ENCODE measurements at places on chromosomes 7 and 10. TPM values are rescaled to one million over a fixed set of nuclear protein-coding genes. Genes with fewer than 3 reads are reported as not detected.

DNA sequence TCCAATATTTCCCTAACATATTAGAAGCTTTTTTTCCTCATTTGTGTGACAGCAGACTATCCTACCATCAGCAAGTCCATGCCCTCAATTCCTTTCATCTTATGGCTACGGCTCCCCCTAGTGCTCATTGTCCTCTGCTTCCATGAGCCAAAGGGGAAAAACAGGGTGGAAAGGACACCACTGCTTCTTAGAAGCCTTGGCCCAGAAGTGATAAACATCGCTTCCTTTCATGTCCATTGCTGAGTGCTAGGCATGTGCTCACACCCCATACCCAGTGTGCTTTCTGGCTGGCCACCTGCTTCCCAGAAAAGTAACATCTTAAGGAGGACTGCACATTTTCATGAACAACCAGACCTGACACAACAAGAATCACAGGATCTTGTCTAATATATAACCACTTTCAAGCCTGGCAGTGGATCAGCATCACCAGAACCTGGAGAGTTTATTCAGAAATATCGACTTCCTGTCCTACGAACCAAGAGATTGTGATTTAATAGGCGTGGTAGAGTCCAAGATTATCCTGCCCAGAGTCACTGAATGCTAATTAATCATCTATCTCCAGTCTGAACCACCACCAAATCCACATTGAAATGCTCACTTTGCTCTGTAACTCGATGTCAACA, 650.5 kb upstream of the SORCS1 start:
- DNase-seq = no peak

The ZPBP gene
- 0.44 TPM for polyA plus RNA-seq

The FLNC gene
- 10.9 TPM for polyA plus RNA-seq

The CHST12 gene
- 6.8 TPM for polyA plus RNA-seq

The RAB18 gene
- polyA plus RNA-seq = 149 TPM
